Central memory CD4-positive, alpha-beta T cell (primary cell): ENCODE measurements at places on chromosomes 5 and 9.
A peak's percentile ranks its signal among the peaks of the same experiment; 100 is the strongest.

DNA sequence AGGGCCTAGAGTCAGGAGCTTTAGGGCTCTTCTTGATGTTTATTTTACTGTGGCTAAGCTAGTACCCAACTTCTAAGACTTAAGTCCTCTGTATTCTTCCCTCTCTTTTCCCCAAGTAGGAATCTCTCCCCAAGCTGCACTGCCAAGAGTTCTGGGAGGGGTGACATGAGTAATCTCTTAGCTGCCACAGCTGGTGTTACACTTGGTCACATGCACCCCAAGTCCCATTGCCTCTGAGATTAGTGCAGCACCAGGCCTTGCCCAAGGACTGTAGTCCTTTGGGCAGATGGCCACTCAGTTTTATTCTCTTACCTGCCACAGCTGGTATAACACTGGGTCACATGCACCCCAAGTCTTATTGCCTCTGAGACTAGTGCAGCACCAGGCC is 114.7 kb upstream of the RIOK2 start:
- no peak for DNase-seq

- no peak for DNase-seq
Measured at GRCh38 chr9:108473209-108474112, 382.3 kb downstream of the ACTL7B start.

GRCh38 chr9:115964710-115965347 is 188.8 kb upstream of the PAPPA start:
- no peak for DNase-seq

- DNase-seq = no peak
Measured at GRCh38 chr9:70574151-70574837, 159.8 kb upstream of the KLF9 start.

GRCh38 chr5:132008961-132009680 is 2.3 kb downstream of the ACSL6 start:
- DNase-seq = no peak

- no peak for DNase-seq
Measured at GRCh38 chr9:4099976-4100735, 199.7 kb downstream of the GLIS3 start.

- no peak for DNase-seq
Measured at GRCh38 chr5:1412163-1412562, 33.1 kb downstream of the SLC6A3 start.

GRCh38 chr5:100464418-100464817 is 70.8 kb upstream of the FAM174A start:
- DNase-seq = no peak

GRCh38 chr9:110936719-110937452 is 101.4 kb downstream of the LPAR1 start:
- DNase-seq = no peak

DNA sequence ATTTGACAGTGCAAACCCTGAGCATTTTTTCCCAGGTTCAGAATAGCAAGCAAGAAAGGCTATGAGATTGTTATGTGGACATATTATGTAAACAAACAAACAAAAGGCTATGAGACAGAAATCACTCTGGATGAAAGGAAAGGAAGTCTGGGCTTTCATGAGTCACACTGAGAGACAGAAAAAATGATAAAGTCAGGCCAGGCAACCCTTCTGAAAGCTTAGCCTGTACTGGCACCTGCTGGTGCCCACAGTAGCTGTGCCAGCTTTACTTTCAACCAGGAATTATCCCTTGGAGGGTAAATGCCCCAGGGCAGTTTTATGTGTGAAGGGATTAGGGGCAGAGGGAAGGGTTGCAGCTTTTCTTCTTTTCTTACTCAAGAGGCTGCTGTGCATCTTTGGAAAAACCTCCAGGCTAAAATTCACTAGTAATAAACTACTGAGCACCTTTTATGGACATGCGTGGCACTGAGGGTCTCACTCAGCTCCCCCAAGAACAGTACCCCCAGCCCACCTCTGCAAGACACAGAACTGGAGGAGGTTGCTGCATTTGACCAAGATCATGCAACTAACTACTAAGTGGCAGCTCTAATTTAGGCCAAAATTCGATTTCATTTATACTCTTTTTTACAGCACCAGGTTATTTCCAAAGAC is 41.7 kb downstream of the ACTL7B start:
- no peak for DNase-seq

DNA sequence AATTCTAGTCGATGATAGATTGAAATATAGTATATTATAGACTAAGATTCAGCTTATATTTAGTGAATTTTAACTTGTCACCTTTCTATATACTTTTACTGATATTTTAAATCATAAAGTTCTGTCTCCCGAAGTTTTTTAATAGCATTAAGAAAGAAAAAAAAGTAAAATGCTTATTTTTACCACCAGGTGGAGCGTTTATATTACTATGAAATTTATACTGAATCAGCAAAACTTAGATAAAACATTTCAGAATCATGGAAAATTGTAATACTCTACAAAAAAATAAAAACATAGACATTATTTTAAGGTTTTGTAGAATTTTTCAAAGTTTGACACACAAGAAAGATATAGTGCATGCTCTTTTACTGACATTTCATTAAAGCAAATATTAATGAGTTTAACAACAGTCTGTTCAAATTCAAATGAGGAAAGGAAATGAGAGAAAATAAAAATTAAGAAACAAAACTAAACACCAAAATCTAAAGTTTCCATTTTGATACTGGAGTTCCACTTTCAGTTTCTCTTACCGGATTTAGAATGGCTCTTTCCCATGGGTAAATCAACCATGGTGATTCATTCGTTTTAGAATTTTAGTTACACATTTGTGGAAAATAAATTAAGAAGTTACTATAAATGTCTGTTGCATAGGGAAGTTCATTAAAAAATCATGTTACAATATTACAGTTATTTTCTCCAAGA is 1035.3 kb downstream of the CDH12 start:
- no peak for DNase-seq

DNA sequence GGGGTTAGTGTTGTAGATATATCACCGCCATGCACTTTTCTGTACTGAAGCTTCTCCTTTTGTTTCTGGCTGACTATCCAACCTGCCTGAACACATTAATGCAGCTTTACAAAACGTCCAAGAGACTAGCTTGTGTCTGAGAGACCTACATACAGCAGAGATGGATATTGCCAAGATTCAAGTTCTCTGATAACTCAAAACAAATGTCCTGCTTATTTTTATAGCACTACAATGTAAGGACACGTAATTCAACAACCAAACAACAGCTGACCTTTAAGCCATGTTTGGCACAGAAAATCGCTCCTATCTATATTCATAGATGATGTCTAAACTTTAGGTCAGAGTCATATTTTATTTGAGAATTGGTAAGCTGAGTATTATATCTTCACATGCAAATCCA is 76.2 kb upstream of the NTRK2 start:
- DNase-seq = no peak

GRCh38 chr5:109412981-109413402 is 3.2 kb upstream of the PJA2 start:
- DNase-seq = no peak

GRCh38 chr9:111483858-111484571 is at the start of gene ECPAS:
Gene ECPAS, minus strand, starts transcription at chr9:111484383. Its CDS starts 11,465 bp downstream, at chr9:111472918.
- peak; percentile 62 for DNase-seq

DNA sequence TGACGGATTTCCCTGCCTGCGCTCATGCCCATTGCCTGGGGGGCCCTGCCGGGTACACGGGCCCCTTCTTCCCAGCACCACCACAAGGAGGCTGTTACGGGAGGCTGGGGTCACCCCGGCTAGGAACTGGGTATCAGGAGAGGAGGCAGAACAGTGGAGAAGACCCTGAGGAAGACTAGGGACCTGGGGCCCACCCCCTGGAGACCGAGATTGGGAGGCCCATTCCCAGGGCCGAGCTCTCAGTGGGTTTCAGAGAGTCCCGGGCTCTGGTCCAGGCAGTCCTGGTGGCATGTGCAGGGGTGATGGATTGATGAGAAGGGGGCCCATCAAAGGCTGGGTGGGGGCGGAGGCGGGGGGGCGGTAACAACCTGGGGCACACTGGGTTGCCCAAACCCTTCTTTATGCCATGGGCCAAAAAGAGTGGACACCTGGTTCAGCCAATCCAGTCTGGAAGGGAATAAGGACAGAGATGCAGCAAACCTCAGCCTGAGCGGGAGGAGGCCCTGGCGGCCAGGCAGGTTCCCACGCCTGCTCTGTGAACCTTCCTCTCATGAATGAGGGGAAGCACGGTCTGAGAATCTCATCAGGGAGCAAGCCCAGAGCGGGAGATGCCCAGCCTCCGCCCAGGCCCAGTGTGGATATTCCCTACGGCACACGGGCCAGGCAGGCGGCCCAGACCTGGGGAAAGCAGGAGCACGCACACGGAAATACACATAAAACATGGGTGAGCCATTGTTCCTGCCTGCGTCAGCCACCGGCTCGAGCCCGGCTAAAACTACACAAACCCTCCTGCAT is 785 bp upstream of the P4HA2 start:
- DNase-seq = no peak

GRCh38 chr5:151022511-151023018 is 2.2 kb downstream of the GPX3 start:
- DNase-seq = no peak

GRCh38 chr5:135010502-135011354 is 23.3 kb downstream of the PITX1 start:
- DNase-seq = no peak

DNA sequence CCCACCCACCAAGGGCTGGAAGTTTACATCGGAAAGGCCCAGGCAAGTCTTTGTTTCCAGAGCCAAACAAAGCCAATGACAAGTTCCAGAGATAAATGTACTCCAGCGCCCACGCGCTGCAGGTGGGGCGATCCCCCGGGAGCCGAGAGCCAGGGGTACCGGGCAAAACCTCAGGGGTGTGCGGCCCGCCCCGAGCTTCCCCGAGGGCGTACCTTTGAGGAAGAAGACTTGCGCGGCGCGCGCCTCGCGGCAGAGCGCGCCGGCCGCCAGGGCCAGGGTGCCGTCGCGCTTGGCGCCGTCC is 671 bp downstream of the DUSP1 start:
- DNase-seq = no peak

- no peak for DNase-seq
Measured at GRCh38 chr9:8365029-8365428, 565.5 kb upstream of the DMAC1 start.

DNA sequence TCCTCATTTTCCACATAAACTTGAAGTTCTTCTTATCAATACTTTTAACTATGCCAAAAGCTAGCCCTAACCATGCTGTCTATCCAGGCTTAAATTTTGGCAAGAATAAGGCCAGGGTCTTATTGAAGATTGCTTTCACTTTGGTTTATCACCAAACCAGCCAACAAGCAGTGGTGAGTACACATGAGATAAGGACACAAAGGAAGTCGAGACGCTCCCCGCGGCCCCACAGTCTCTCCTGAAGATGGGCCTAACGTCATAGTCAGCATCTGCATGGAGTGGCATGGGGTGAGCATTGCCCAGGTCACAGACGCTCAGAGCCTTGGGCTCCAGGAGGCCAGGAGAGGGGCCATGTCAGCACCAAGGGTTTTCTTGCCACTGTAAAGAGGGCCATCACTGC is 80.3 kb downstream of the ATPSCKMT start:
- DNase-seq = no peak

GRCh38 chr9:112621018-112621655 is 96.8 kb downstream of the INIP start:
- DNase-seq = no peak

DNA sequence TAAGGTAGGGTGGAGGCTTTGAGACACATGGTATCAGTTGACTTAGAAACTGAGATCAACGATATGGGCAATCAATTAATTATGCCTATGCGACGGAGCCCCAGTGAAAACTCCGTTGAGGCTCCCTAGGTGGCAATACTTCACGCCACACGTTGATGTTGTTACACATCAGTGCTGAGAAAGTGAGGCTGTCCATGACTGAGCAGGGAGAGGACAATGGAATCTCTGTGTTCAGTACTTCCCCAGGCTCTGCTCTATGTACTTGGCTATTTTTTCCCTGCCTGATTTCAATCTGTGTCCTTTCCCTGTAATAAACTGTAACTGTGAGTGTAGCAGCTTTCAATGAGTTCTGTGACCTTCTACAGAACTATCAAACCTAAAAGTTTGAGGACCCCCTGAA is 211.7 kb downstream of the SNCAIP start:
- DNase-seq = no peak

DNA sequence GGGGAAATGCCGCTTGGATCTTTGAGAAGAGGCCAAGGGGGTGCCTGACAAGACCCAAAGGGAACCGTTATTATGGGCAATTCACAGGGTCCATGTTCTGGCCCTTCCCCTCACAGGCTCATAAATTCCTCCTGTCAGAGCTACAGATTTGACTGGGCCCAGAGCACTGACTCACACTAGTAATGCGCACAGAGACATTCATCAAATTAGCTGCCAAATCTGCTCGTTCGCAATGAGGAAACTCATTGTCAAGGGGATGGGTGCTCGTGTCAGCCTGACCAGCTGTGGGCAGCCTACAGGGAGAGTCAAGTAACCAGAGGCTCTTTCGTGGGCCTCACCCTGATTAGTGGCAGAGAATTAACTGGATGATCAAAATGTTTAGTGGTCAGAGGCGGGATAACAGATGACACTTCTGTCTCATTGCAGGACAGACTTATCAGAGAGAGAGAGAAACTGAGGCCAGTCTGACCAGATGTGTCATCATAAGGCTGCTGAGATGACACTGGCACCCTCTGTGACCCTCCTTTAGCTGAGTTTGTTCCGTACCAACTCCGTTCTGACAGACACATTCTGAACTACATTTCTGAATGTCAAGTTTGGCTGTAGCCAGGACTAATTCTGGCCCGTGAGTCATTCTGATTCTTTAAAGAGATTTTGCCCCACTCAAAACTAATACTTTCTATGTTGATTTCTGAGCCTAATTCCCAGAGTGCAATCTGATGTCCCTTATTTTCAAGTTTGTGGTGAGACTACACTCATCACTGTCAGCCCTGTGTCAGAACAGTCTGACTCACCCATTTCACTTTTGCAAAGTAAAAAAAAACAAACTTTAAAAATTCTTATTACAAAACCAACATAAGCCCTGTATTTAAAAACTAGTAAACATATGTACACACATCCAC is 377.1 kb downstream of the ACTL7B start:
- no peak for DNase-seq

DNA sequence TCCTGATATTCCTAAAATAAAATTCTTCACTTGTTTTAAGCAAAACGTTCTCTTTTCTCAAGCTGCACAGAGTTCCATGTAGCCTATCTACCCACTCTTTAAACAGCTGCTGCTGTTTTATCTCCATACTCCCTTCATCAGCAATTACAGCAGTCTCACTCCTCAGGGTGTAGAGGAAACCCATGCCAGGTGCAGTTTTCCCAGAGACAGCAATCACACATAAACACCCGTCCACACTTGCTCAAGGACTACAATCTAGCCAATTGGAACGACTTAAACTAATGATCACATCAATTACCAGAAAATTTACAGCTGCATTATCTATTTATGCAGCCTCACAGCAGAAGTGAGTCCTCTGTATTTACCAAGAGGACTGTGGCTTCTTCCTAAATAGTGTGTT is 141.7 kb downstream of the HTR1A start:
- DNase-seq = no peak

- peak; percentile 85 for DNase-seq
Measured at GRCh38 chr5:157265714-157266285, at the start of gene CYFIP2. Gene CYFIP2, plus strand, starts transcription at chr5:157266123. Its CDS starts 19,239 bp downstream, at chr5:157285362.
